ENCODE measurements at places on chromosomes 2 and 18. TPM values are rescaled to one million over a fixed set of nuclear protein-coding genes. Genes with fewer than 3 reads are reported as not detected.

PRSS56 gene
- total RNA-seq, result not detected

LYG1 gene
- total RNA-seq, result 1.6 TPM

TSN gene
- 76.5 TPM for total RNA-seq

HOXD12 gene
- total RNA-seq, result not detected

LHCGR gene
- total RNA-seq, result 0.32 TPM

SIX3 gene
- total RNA-seq, result not detected

TTR gene
- 159 TPM for total RNA-seq

ALPG gene
- total RNA-seq, result not detected
